ENCODE measurements at places on chromosomes 11 and 22. TPM values are rescaled to one million over a fixed set of nuclear protein-coding genes. Genes with fewer than 3 reads are reported as not detected.

Gene TMA7B
- polyA plus RNA-seq = 0.10 TPM

Gene ALDH3B2
- 2.8 TPM for polyA plus RNA-seq

DNA sequence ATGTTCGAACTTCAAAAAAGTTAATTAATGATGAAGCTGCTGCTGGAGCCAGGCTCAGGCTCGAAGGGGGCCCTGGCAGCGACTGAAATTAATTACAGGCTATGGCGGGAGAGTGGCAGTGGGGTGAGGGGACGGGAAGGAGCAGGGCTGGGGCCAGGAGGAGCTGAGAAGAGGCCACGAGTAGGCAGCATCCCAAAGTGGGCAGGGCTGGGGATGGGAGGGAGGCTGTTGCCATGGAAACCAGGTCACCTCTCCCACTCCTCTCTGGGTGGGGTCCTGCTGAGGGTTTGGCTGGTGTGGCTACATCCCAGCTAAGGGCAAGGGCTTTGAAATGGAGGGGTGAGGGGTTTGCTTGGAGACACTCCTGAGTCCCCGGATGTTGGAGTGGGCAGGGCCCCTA is 23.9 kb downstream of the CACNA1I start:
- DNase-seq = no peak

DNA sequence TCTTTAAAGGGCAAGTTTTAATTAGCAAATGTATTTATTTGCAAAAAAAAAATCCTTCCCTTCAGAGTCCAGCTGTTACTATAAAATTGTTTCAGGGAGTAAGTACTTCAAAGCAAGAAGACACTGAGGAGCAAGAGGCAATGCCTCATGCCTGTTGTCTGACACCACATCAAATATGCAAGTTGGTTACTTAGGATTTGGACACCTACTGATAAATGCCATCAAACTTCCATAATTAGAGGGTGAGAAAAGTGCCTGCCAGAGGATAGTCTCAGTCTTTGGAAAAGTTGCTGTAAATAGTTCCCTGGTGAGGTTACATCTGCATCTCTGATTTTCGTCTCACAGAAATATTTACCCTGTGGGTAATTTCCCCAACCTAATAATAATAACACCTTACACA is 4.1 kb upstream of the TENM4 start:
- no peak for DNase-seq

- no peak for DNase-seq
These were observed 62.1 kb downstream of the PDHX start for GRCh38 chr11:34978236-34979191.

DNA sequence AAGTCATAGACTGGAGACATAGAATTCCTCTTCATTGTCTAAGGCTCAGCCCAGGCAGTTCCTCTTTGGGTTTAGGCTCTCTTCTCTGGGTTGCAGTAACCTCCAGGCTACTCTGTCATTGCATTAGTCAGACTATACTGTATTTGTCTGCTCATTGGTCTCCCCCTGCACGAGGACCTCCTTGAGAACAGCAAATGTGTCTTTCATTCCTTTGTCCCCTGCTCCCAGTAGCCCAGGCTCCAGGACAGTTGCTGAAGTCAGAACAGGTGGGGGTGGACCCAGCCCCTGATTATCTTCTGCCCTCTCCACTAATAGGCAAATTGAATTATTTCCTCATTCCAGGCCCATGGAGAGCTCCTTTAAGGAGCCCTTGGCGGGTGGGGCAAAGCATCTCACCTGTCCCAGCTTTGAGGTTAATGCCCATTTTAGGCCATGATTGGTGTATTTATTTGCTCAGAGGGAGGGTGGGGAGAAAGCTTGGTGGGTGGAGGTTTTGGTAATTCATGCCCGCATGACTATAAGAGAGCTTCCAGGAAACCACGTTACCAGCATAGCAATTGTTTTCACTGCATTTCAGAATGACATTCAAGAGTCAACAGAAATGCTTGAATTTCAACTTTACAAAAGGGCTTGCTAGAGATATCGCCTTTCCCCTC is 40.9 kb downstream of the NAV2 start:
- no peak for DNase-seq

Gene MRGPRE
- not detected for polyA plus RNA-seq

Gene MS4A3
- 0.52 TPM for polyA plus RNA-seq

GRCh38 chr11:23227078-23227445 is 366.8 kb upstream of the CCDC179 start:
- no peak for DNase-seq

DNA sequence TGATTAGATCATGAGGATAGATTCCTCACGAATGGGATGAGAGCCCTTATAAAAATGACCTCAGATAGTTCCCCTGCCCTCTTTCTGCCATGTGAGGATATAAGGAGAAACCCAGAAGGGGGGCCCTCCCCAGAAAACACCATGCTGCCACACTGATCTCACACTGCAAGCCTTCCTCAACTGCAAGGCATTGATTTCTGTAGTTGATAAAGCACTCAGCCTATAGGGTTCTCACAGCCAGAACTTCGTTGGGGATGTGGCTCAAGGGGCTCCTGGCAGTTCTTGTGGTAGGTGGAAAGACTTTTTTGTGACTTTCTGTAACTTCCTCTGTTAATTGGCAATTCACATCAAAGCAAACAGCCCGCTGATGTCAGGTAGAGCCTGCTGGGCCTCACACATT is 108.9 kb downstream of the CD44 start:
- no peak for DNase-seq

GRCh38 chr11:92329646-92330045 is 105.0 kb downstream of the FAT3 start:
- no peak for DNase-seq

Gene OR4D6
- not detected for polyA plus RNA-seq

Gene CNGA4
- polyA plus RNA-seq = 1.1 TPM

GRCh38 chr11:132719684-132720083 is 812.6 kb downstream of the OPCML start:
- DNase-seq = no peak

GRCh38 chr11:65100674-65101350 is 4.8 kb downstream of the VPS51 start:
- no peak for DNase-seq

GRCh38 chr11:1108246-1108900 is 33.7 kb downstream of the MUC2 start:
- DNase-seq = no peak

GRCh38 chr11:119121811-119122124 is 388 bp downstream of the HINFP start:
- DNase-seq = no peak

- peak; percentile 58 for DNase-seq
These were observed 40.9 kb upstream of the PRR5 start for GRCh38 chr22:44661070-44661469.

Gene CCDC73
- polyA plus RNA-seq = 0.43 TPM

- DNase-seq = no peak
These were observed 1042.8 kb downstream of the BRD1 start for GRCh38 chr22:48784701-48785503.

Gene LINC01488
- not detected for polyA plus RNA-seq

Gene NLRP14
- 0.83 TPM for polyA plus RNA-seq

- DNase-seq = no peak
These were observed 3.9 kb downstream of the DBX1 start for GRCh38 chr11:20156280-20156875.

- peak; percentile 27 for DNase-seq
These were observed 2.5 kb downstream of the PKP3 start for GRCh38 chr11:396511-396947.

- no peak for DNase-seq
These were observed 1321.1 kb downstream of the TBC1D22A start for GRCh38 chr22:48083502-48083901.

Gene ESAM
- 55.2 TPM for polyA plus RNA-seq

Gene RHBDD3
- 25.4 TPM for polyA plus RNA-seq

GRCh38 chr11:86408845-86409244 is 34.2 kb downstream of the CCDC81 start:
- DNase-seq = no peak

GRCh38 chr11:115745610-115746512 is 241.6 kb upstream of the CADM1 start:
- no peak for DNase-seq

Gene CCDC85B
- polyA plus RNA-seq = 5.0 TPM

DNA sequence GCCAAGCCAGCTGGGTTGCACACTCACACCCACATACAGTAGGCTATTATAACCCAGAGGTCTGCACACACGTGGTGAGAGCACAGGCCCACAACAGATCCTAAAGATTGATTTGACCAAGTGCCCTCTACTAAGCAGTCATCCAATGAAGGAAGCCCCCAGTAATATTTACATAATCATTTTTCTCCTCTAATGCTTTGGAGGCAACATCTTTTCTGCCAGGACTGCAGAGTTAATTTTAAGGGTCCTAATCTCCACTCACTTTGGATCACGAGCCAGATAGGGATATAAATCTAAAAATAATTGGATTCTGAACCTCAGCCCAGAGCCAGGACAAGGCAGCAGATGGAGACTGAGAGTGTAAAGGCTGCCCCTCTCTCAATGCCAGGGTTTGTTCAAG is 49.1 kb upstream of the MTNR1B start:
- no peak for DNase-seq

Gene HOATZ
- 0.28 TPM for polyA plus RNA-seq

Gene OR52I2
- 0.03 TPM for polyA plus RNA-seq

Gene KRTAP5-7
- polyA plus RNA-seq = 0.25 TPM

Gene DDTL
- 11.6 TPM for polyA plus RNA-seq

- no peak for DNase-seq
These were observed 997 bp downstream of the TST start for GRCh38 chr22:37018086-37018814.

All from left kidney (tissue), 8 donors.